ENCODE measurements at places on chromosomes 2 and 18. TPM values are rescaled to one million over a fixed set of nuclear protein-coding genes. Genes with fewer than 3 reads are reported as not detected.

GRCh38 chr18:76445741-76446232 is 49.3 kb downstream of the ZNF516 start:
- H3K4me1 ChIP-seq = peaks cover 9% of the 10 kb centered on the region
- H3K27me3 ChIP-seq = no peaks in the 10 kb centered on the region
- H3K27ac ChIP-seq = peak overlapping the region; percentile 49
- H3K4me3 ChIP-seq = no peak overlapping the region

GRCh38 chr2:223856021-223856420 is 18.6 kb upstream of the AP1S3 start:
- no peak overlapping the region for H3K4me3 ChIP-seq
- no peaks in the 10 kb centered on the region for H3K27me3 ChIP-seq
- no peak for DNase-seq
- H3K36me3 ChIP-seq = peaks cover 9% of the 10 kb centered on the region
- H3K4me1 ChIP-seq = peaks cover 11% of the 10 kb centered on the region
- H3K27ac ChIP-seq = no peak overlapping the region

DNA sequence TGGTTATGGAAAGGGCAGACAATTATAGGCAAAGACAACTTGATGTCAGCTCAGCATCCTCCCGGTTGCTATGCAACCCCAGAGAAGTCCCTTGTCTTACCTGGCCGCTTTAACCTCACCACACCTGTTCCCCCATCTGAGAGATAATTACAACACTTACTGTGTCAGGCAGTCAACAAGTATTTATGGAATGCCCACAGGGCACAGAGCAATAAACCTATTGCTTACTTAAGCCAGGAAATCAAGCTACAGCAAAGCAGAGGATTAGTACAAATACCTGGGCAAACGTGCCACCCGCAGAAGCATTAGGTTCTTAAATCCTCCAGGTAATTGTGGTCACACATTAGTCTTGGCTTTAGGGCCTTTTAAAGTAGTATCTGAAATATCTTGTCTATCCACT is 320.4 kb upstream of the REV1 start:
- no peak overlapping the region for H3K4me3 ChIP-seq
- no peak for DNase-seq
- H3K4me1 ChIP-seq = no peaks in the 10 kb centered on the region
- no peaks in the 10 kb centered on the region for H3K36me3 ChIP-seq
- H3K27ac ChIP-seq = no peak overlapping the region

GRCh38 chr2:37869771-37870170 is 55.3 kb upstream of the RMDN2 start:
- H3K36me3 ChIP-seq = no peaks in the 10 kb centered on the region
- H3K27ac ChIP-seq = no peak overlapping the region
- H3K4me1 ChIP-seq = peaks cover 15% of the 10 kb centered on the region
- peaks cover 7% of the 10 kb centered on the region for H3K27me3 ChIP-seq
- H3K4me3 ChIP-seq = no peak overlapping the region
- no peak for DNase-seq

The AQP4 gene
- total RNA-seq = 10.2 TPM

The TOGARAM2 gene
- 0.86 TPM for total RNA-seq
